GOT3 (cell line): ENCODE measurements at places on chromosomes 3 and 15.

- no peak for DNase-seq
Measured at GRCh38 chr3:16423947-16424673, 89.4 kb downstream of the RFTN1 start.

- DNase-seq = no peak
Measured at GRCh38 chr3:151926956-151927355, 53.5 kb downstream of the SUCNR1 start.

DNA sequence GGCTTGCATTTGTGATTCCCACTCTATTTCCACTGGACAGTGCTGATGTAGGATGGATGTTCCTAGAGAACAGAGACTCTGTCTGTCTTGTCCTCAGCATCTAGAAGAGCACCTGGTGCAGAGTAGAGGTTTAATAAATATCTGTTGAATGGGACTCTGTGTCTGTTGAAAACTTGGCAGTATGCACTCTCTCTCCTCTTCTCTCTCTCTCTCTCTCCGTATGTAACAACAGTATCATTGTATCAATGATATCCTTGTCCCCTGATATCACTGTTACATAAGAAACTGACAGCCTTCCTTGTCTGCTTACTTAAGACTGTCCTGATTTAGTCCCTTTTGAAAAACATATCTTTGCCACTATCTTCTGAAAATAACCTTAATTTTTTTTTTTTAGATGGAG, 24.3 kb upstream of the MGLL start:
- no peak for DNase-seq

DNA sequence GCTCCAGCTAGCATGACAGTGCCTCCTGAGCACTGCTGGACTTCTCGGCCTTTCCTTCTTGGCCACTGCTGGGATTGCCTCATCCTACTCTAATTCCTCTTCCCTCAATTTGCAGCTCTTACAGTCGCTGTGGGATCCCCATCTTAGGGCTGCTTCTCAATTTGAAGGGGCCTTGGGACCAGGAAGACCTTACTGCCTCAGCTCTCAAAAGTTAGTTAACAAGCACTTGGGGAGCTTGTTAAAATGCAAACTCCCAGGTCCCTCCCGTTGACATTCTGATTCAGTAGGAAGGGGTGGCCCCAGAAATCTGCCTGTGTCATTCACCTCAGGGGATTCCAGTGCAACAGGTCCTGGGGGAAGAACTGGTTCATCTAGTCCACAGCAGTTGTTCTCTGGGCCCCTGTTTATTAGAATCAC, 14.8 kb downstream of the BDH1 start:
- DNase-seq = no peak

DNA sequence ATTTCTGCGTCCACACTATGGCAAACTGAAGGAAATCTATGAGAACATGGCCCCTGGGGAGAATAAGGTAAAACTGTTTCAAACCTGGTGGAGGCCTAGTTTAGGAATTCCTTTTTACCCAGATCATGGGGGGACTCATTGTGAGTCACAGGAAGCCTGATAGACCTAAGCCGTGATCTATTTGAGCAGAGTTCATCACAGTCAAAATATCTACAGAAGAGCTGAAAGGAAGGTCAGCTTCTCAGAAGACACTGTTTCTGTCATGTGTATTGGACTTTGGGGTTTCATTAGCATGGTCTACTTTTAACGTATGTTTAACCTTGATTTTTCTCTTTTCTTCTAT, 1.3 kb downstream of the PSMD2 start:
- no peak for DNase-seq
